ENCODE measurements at places on chromosomes 12 and 14.

- no peak overlapping the region for H3K27ac ChIP-seq
- no peak overlapping the region for H3K4me3 ChIP-seq
- no peaks in the 10 kb centered on the region for H3K36me3 ChIP-seq
- DNase-seq: no peak
Observed at GRCh38 chr12:80709811-80710726, 2.6 kb downstream of the MYF6 start.

- H3K36me3 ChIP-seq: no peaks in the 10 kb centered on the region
- peak overlapping the region; percentile 78 for H3K4me3 ChIP-seq
- no peaks in the 10 kb centered on the region for H3K4me1 ChIP-seq
- no peaks in the 10 kb centered on the region for H3K27me3 ChIP-seq
- H3K27ac ChIP-seq: no peak overlapping the region
Observed at GRCh38 chr12:42145197-42145549, 499 bp upstream of the GXYLT1 start.

DNA sequence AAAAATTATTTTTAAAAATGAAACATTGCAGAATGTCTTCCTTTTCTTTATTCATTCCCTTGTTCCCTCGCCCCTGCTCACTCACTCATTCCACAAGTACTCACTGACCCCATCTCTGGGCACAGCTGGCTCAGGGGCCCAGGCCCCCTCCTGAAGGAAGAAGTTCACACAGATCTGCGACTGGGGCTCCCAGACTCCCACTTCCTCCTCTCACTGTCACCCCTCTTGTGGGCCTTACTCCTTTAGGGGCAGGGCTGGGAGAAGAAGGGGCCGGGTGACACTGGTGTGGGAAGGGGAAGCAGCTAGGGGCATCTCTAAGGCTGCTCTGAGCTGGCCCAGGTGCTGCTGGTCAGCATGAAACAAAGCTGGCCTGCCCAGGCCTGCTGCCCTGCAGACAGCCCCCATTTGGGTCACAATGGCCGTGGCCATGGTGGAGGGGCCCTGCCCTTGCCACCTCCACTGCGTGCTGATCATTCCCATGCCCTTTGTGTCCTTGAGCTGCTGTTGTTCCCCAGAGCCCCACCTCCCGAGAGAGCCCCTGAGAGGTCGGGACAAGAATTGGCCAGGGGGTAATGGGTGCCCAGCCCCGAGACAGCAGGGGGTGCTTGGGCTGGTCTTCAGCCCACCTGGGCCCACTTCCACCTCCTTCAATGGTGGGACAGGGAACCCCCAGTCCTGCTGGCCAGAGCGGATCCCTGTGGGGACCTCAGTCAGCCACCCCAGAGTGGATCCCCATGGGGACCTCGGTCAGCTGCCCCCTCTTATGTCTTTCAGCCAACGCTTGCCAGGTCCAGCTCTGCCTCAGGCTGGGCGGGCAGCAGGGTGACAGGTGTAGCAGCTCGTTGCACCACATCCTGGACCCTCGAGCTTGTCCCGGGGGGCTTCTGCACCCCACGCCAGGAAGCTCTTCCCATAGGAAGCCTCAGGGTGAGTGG is 212.4 kb upstream of the C14orf180 start:
- no peak for DNase-seq
- H3K27me3 ChIP-seq: peaks cover 49% of the 10 kb centered on the region
- no peak overlapping the region for H3K27ac ChIP-seq
- no peaks in the 10 kb centered on the region for H3K36me3 ChIP-seq
- H3K4me3 ChIP-seq: no peak overlapping the region

GRCh38 chr12:113245695-113246477 is 24.6 kb downstream of the TPCN1 start:
- no peak overlapping the region for H3K27ac ChIP-seq
- H3K4me3 ChIP-seq: no peak overlapping the region
- DNase-seq: no peak

DNA sequence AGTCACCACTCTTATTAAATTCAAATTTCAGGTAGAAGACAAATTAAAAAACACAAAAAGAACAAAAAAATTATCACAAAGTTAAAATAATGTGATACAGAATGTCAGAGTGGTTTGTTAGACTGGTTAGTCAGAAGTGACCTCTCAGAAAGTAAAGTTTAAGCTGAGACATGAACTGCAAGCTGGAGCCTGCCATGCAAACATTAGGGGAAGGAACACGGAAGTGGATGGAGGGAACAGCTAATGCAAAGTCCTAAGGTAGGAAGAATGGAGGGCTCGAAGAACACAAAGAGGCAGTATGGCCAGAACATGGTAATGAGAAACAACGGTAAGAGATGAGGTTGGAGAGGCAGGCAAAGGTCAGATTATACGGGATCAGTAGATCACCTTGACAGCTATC is 41.7 kb downstream of the WDHD1 start:
- H3K4me3 ChIP-seq: no peak overlapping the region
- no peaks in the 10 kb centered on the region for H3K27me3 ChIP-seq
- no peaks in the 10 kb centered on the region for H3K36me3 ChIP-seq
- H3K4me1 ChIP-seq: no peaks in the 10 kb centered on the region

DNA sequence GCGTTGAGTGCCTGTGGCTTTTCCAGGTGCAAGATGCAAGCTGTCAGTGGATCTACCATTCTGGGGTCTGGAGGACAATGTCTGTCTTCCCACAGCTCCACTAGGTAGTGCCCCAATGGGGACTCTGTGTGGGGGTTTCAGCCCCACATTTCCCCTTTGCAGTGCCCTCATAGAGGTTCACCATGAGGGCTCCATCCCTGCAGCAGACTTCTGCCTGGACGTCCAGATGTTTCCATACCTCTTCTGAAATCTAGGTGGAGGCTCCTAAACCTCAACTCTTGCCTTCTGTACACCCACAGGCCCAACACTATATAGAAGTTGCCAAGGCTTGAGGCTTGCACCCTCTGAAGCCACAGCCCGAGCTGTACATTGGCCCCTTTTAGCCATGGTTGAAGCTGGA is 52.9 kb downstream of the PRKCH start:
- H3K27ac ChIP-seq: no peak overlapping the region
- H3K4me1 ChIP-seq: no peaks in the 10 kb centered on the region
- H3K4me3 ChIP-seq: no peak overlapping the region
- DNase-seq: no peak

DNA sequence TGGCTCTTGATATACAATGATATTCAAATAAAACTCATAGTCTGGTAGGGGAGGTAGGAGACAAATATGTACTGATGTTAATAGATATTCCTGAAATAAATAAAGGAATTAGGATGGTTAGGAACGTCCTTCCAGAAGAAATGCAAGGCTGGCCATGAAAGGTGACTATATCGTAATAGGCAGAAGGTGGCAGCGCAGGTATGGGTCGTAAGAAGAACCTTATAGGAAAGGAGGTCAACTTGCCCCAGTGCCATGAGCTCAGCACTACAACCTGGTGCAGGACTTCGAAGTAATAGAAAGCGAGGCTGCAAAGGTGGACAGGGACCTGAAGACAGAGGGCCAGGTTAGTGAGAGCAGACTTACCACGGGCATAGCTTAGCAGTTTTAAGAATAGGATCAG is 55.3 kb upstream of the FGD4 start:
- no peak for DNase-seq
- H3K27ac ChIP-seq: no peak overlapping the region
- no peaks in the 10 kb centered on the region for H3K36me3 ChIP-seq
- no peak overlapping the region for H3K4me3 ChIP-seq
- H3K27me3 ChIP-seq: no peaks in the 10 kb centered on the region
- H3K4me1 ChIP-seq: no peaks in the 10 kb centered on the region

DNA sequence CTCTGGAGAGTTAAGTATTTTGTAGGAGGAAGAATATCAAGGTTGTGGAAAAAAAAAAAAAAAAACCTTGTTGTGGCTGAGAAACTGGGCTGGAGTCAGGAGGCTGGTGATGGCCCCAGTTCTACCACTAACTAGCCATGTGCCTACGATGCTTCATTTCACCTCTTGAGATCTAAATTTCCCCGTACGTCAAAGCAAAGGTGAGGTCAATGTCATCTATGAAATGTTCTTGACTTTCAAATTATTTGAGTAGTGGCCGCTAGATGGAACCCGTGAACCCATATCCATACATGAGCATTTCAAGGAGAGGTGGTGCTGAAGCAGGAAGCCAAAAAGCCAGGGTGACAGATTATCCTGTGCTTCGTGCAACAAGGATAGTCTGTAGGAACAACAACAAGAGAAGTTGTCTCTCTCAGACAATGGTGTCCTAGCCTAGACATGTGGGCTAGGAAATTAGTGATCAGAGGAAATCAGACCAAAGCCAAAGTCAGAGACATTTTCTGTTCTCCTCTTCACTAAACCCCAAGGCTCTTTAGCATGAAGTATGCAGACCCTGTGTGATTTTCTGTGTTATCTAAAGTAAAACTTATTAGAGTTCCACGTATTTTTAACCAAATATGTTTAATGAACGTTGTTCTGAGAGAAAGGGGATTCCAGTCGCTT is 95.5 kb upstream of the ETV6 start:
- H3K27ac ChIP-seq: no peak overlapping the region
- DNase-seq: peak; percentile 68
- no peaks in the 10 kb centered on the region for H3K36me3 ChIP-seq
- no peaks in the 10 kb centered on the region for H3K4me1 ChIP-seq

- DNase-seq: no peak
- H3K4me1 ChIP-seq: peaks cover 4% of the 10 kb centered on the region
- no peaks in the 10 kb centered on the region for H3K36me3 ChIP-seq
- no peaks in the 10 kb centered on the region for H3K27me3 ChIP-seq
Observed at GRCh38 chr12:92336641-92337040, 191.0 kb upstream of the BTG1 start.

DNA sequence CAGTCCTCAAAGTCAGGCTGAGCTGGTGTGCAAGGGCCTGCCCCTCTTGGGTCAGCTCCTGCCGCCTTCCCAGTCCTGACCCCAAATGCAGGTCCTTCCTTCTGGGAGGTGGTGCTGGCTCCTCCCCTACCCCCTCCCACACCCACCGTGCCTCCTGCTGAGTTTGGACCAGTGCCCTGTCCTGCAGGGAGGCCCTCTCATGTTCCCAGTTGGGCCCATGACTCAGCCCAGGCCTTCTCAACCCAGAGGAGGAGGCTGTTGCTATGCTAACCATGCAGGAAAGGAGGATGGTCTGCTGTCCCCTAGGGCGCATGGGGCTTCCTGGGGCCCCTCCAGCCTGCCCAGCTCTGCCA is 4.4 kb downstream of the ZBTB42 start:
- no peak for DNase-seq
- no peaks in the 10 kb centered on the region for H3K27me3 ChIP-seq
- no peaks in the 10 kb centered on the region for H3K36me3 ChIP-seq
- no peaks in the 10 kb centered on the region for H3K4me1 ChIP-seq

GRCh38 chr12:104513681-104514080 is 56.9 kb downstream of the CHST11 start:
- no peak for DNase-seq
- no peaks in the 10 kb centered on the region for H3K4me1 ChIP-seq
- no peak overlapping the region for H3K4me3 ChIP-seq
- no peak overlapping the region for H3K27ac ChIP-seq

GRCh38 chr14:24803933-24804494 is 170.0 kb upstream of the GZMB start:
- H3K4me3 ChIP-seq: no peak overlapping the region
- no peak overlapping the region for H3K27ac ChIP-seq
- no peaks in the 10 kb centered on the region for H3K27me3 ChIP-seq
- H3K36me3 ChIP-seq: no peaks in the 10 kb centered on the region

GRCh38 chr14:75476274-75476995 is 45.8 kb upstream of the BATF start:
- no peak overlapping the region for H3K4me3 ChIP-seq
- no peaks in the 10 kb centered on the region for H3K4me1 ChIP-seq
- DNase-seq: no peak
- H3K27me3 ChIP-seq: no peaks in the 10 kb centered on the region

DNA sequence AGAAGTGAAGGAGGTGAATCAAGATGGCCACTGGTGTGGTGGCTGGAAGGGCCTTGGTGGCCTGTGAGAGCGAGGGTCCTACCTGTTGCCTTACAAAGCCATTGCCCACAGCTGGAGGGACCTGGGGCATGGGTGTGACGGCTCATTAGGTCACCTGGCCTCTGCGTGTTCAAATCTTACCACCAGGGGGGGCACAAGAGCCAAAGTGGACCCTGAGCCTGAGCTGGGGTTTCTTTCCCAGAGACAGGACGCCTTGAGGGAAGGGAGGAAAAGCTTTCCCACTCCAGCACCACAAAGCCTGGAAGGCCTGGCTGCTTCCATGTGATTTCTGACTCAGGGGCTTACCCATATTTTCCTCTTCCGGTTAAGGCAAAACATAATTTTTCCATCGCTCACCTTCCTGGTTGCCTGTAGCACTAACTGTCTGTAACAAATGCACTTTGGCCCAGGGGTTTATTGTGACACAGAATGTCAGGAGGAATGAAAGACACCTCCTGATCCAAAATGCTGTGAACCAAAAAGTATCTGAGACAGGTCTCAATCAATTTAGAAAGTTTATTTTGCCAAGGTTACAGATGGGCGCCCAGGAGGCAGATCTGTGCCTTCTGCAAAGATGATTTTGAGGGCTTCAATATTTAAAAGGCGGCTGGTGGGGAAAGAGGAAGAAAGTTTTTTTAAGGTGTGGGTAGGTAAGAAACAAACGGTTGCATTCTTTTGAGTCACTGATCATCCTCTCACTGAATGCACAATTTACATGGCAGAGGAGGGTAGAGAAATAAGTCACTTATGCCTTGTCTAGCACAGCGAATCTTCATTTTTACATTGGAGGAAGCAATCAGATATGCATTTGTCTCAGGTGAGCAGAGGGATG is 4.3 kb upstream of the CD9 start:
- peaks cover 5% of the 10 kb centered on the region for H3K4me1 ChIP-seq
- H3K36me3 ChIP-seq: no peaks in the 10 kb centered on the region
- no peak overlapping the region for H3K4me3 ChIP-seq

GRCh38 chr12:112905451-112906089 is 1.2 kb upstream of the OAS1 start:
- H3K27me3 ChIP-seq: no peaks in the 10 kb centered on the region
- H3K4me3 ChIP-seq: no peak overlapping the region
- no peaks in the 10 kb centered on the region for H3K36me3 ChIP-seq

- H3K27me3 ChIP-seq: no peaks in the 10 kb centered on the region
- H3K4me1 ChIP-seq: 0 out of 2 replicates have a peak, but pooled peaks cover 8% of the 10 kb centered on the region
- H3K27ac ChIP-seq: no peak overlapping the region
- peak; percentile 47 for DNase-seq
- peak overlapping the region; percentile 30 for H3K4me3 ChIP-seq
- H3K36me3 ChIP-seq: no peaks in the 10 kb centered on the region
Observed at GRCh38 chr12:4215229-4216186, 58.1 kb upstream of the CCND2 start.

DNA sequence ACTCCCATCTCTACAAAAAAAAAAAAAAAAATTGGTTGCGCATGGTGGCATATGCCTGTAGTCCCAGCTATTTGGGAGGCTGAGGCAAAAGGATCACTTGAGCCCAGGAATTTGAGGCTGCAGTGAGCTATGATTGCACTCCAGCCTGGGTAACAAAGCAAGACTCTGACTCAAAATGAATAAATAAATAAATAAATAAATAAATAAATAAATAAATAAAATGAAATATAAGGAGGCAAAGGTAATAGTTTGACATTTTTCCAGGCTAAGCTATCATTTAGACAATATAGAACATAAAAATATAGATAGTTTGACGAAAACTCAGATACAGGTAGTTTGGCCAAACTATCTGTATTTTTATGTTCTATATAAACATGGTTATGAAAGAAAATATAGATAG is 40.5 kb downstream of the ZCRB1 start:
- H3K27ac ChIP-seq: no peak overlapping the region
- no peaks in the 10 kb centered on the region for H3K4me1 ChIP-seq
- H3K4me3 ChIP-seq: no peak overlapping the region
- no peaks in the 10 kb centered on the region for H3K27me3 ChIP-seq
- DNase-seq: no peak
- no peaks in the 10 kb centered on the region for H3K36me3 ChIP-seq
